ENCODE measurements at places on chromosomes 2 and 18. TPM values are rescaled to one million over a fixed set of nuclear protein-coding genes. Genes with fewer than 3 reads are reported as not detected.
A peak's percentile ranks its signal among the peaks of the same experiment; 100 is the strongest.

TBC1D8 gene
- 12.7 TPM for total RNA-seq

STON1 gene
- total RNA-seq = 35.0 TPM

GALNT14 gene
- total RNA-seq = 2.2 TPM

RNF152 gene
- total RNA-seq = 28.6 TPM

TUBA3E gene
- not detected for total RNA-seq

PCARE gene
- total RNA-seq = 0.22 TPM

MERTK gene
- total RNA-seq = 27.3 TPM

MFSD6 gene
- total RNA-seq = 10.9 TPM

MZT2A gene
- 106 TPM for total RNA-seq

UPP2 gene
- total RNA-seq = not detected

DNA sequence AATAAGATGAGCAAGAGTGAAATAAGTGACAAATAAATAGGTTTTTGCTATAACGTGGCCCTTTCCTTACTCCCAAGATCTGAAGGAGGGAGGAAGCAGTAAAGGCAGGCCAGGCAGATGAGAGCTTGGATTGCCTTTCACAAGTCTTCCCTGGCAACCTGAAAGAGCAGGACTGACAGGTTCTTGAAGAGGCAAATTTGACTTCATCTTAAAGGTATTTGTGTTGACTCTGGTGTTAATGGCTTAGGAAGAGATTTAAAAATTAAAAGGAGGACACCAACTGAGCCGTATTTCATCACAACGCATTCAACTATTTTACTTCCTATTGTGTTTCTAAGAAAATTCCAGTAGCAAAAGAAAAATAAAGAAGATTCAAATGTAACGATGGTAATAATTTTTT is 3.2 kb downstream of the STRN start:
- DNase-seq = no peak
- peaks cover 68% of the 10 kb centered on the region for H3K4me1 ChIP-seq
- H3K4me3 ChIP-seq = no peak overlapping the region
- no peaks in the 10 kb centered on the region for H3K27me3 ChIP-seq
- H3K36me3 ChIP-seq = peaks cover 4% of the 10 kb centered on the region
- peak overlapping the region; percentile 97 for H3K27ac ChIP-seq

DNA sequence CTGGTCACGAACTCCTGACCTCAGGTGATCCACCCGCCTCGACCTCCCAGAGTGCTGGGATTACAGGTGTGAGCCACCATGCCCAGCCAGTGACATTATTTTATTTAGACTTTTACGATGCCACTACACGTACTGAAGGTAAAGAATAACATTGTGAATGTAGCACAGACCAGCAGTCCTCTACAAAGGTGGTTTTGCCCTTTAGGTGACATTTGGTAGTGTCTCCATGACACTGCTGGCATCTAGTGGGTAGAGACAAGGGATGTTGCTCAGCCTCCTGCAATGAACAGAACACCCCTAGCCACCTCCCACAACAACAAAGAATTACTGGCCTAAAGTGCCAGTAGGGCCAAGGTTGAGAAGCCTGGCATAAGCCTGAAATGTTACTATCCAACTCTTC is 69.5 kb downstream of the MYOM1 start:
- peaks cover 20% of the 10 kb centered on the region for H3K4me1 ChIP-seq
- DNase-seq = no peak
- H3K27me3 ChIP-seq = no peaks in the 10 kb centered on the region

GRCh38 chr2:237744613-237745249 is 53.8 kb upstream of the RBM44 start:
- H3K36me3 ChIP-seq = peaks cover 12% of the 10 kb centered on the region
- peaks cover 13% of the 10 kb centered on the region for H3K4me1 ChIP-seq
- no peaks in the 10 kb centered on the region for H3K27me3 ChIP-seq
- DNase-seq = peak; percentile 94

GRCh38 chr2:179877601-179878364 is 16.4 kb upstream of the ZNF385B start:
- H3K36me3 ChIP-seq = no peaks in the 10 kb centered on the region
- H3K27me3 ChIP-seq = peaks cover 17% of the 10 kb centered on the region
- no peak for DNase-seq
- H3K4me1 ChIP-seq = no peaks in the 10 kb centered on the region

- DNase-seq = no peak
- H3K36me3 ChIP-seq = no peaks in the 10 kb centered on the region
- peaks cover 2% of the 10 kb centered on the region for H3K27me3 ChIP-seq
- H3K4me1 ChIP-seq = peaks cover 20% of the 10 kb centered on the region
These were observed 105.7 kb downstream of the MAP2 start for GRCh38 chr2:209529579-209529978.

- DNase-seq = no peak
- H3K27me3 ChIP-seq = no peaks in the 10 kb centered on the region
- H3K4me1 ChIP-seq = peaks cover 29% of the 10 kb centered on the region
- H3K27ac ChIP-seq = no peak overlapping the region
These were observed 36.0 kb downstream of the LONRF2 start for GRCh38 chr2:100286318-100286717.

GRCh38 chr2:191436368-191437055 is 191.3 kb downstream of the MYO1B start:
- H3K27ac ChIP-seq = no peak overlapping the region
- no peaks in the 10 kb centered on the region for H3K36me3 ChIP-seq
- H3K4me3 ChIP-seq = no peak overlapping the region
- no peak for DNase-seq
- peaks cover 1% of the 10 kb centered on the region for H3K4me1 ChIP-seq
- no peaks in the 10 kb centered on the region for H3K27me3 ChIP-seq

GRCh38 chr2:100568989-100569388 is 6.2 kb downstream of the PDCL3 start:
- peaks cover 31% of the 10 kb centered on the region for H3K36me3 ChIP-seq
- H3K4me3 ChIP-seq = no peak overlapping the region
- no peak for DNase-seq
- H3K27ac ChIP-seq = no peak overlapping the region
- H3K4me1 ChIP-seq = peaks cover 6% of the 10 kb centered on the region

- no peaks in the 10 kb centered on the region for H3K36me3 ChIP-seq
- H3K4me3 ChIP-seq = no peak overlapping the region
- H3K27ac ChIP-seq = no peak overlapping the region
- no peaks in the 10 kb centered on the region for H3K4me1 ChIP-seq
- DNase-seq = no peak
- no peaks in the 10 kb centered on the region for H3K27me3 ChIP-seq
These were observed 335.7 kb upstream of the UBE2E3 start for GRCh38 chr2:180644709-180645108.

GRCh38 chr2:219626540-219626939 is 890 bp upstream of the SLC4A3 start:
- peak overlapping the region; percentile 66 for H3K27ac ChIP-seq
- DNase-seq = no peak
- peaks cover 3% of the 10 kb centered on the region for H3K36me3 ChIP-seq

DNA sequence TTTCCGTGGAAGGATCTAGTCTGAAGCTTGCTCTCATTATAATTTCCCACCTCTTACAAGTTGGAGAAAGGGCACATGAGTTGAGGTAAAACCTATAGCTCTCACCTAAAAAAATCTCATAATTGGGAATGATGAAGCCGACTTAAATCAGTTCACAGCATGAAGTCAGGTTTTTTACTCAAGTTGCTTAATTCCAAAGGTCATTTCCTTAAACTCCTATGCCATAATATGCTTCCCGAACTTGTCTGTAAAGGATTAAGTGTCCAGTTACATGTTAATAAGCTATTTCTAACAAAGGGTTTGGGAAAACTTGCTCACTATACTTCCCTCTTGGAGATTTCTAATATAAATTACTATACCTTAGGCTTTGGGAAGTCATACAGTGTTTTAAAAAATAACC is 481.2 kb downstream of the NUP35 start:
- H3K36me3 ChIP-seq = no peaks in the 10 kb centered on the region
- H3K27me3 ChIP-seq = no peaks in the 10 kb centered on the region
- no peaks in the 10 kb centered on the region for H3K4me1 ChIP-seq
- H3K27ac ChIP-seq = no peak overlapping the region
- DNase-seq = no peak
- H3K4me3 ChIP-seq = no peak overlapping the region

DNA sequence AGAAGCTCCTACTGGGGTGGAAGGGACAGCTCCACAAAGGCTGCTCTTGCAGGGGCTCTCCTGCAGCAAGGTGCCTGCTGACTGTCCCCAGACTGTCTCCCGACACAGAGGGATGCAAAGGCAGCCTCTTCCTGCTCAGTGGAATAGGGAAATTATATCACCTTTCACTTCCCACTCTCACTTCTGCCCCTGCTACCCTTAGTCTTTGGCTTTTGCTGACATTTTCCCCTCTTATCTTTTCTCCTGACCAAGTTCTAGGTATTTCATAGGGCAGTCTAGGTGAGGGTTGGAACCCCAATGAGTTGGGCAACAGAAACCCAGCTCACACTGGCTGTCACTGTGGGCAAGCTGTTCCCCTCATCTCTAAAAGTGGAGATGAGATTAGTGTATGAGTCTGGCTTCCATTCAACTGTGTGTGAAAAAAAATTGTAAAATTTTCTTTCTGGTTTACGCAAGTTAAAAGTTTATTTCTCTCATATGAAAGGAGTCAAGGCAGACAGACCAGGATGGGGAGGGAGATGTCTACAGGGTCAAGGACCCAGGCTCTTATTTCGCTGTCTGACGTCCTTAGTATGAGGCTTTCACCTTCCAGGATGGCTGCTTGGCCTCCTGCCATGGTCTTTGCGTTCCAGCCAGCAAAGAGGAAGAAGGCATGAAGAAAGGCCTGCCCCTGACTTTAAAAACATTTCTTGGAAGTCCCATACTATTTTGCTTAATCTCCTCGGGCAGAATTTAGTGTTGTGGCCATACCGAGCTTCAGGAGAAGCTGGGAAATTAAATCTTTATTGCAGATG is 7.5 kb upstream of the MOCOS start:
- H3K4me1 ChIP-seq = peaks cover 15% of the 10 kb centered on the region
- no peak overlapping the region for H3K4me3 ChIP-seq
- peak; percentile 66 for DNase-seq
- peaks cover 9% of the 10 kb centered on the region for H3K36me3 ChIP-seq

- H3K36me3 ChIP-seq = peaks cover 5% of the 10 kb centered on the region
- DNase-seq = peak; percentile 54
- H3K4me1 ChIP-seq = peaks cover 25% of the 10 kb centered on the region
- peaks cover 1% of the 10 kb centered on the region for H3K27me3 ChIP-seq
- H3K4me3 ChIP-seq = peak overlapping the region; percentile 38
These were observed 35.5 kb upstream of the TTR start for GRCh38 chr18:31555971-31556747.

DNA sequence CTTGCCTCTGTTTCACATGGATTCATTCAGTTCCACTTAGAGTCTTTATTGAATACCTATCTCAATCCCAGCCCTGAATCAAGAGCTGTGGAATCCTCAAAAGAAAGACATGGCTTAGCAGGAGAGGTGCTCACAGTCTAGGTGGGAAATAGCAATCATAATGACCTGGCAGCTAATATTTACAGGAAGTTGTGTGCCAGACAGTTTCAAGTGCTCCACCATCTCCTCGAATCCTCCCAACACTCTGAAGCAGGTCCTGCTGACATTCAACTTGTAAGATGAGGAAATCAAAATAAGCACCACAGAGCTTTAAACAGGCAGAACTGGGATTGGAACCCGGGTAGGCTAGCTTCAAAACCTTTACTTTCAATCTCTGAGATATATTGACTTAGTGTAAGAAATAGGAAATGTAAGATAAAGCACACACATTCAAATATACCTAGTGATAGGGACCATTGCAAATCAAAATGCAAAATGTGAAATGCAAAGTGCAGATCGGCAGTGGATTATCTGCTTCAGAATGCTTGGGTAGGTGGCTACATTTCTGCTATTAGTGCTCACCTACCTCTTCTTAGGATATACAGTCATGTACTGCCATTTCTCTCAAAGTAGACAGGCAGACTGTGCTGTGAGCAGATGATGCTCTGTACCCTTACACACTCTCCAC is 182.0 kb downstream of the PRKCE start:
- no peak overlapping the region for H3K27ac ChIP-seq
- H3K36me3 ChIP-seq = peaks cover 17% of the 10 kb centered on the region
- peaks cover 5% of the 10 kb centered on the region for H3K27me3 ChIP-seq
- no peak for DNase-seq
- H3K4me1 ChIP-seq = no peaks in the 10 kb centered on the region

DNA sequence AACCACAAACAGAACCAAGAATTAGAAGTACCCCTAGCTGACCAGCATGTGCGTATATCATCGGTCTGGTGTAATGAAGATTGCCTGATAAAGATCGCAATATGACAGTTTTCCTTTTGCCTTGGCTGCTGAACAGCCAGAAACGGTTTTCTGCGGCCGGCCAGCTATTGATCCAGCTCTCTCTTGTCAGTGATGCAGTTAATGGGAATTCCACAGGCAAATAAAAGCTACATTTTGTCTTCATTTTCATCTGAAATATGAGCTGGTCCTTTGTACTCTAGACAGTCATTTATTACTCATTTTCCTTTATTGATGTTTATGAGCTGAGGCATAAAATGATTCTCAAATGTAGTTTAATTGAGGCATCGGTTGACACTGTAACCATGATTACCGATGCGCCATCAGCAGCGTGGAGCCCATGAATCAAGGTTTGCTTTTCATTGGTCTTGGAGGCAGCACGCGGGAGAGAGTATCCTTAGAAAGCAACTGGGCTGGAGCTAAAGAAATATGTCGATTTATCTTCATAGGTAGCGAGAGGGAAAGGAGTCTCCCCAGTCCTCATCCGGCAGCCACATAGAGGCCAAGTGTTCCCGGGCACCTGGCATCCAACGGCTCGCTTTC is 535.2 kb downstream of the GALR1 start:
- H3K27me3 ChIP-seq = peaks cover 2% of the 10 kb centered on the region
- H3K4me3 ChIP-seq = no peak overlapping the region
- H3K27ac ChIP-seq = no peak overlapping the region
- no peaks in the 10 kb centered on the region for H3K36me3 ChIP-seq
- no peak for DNase-seq

DNA sequence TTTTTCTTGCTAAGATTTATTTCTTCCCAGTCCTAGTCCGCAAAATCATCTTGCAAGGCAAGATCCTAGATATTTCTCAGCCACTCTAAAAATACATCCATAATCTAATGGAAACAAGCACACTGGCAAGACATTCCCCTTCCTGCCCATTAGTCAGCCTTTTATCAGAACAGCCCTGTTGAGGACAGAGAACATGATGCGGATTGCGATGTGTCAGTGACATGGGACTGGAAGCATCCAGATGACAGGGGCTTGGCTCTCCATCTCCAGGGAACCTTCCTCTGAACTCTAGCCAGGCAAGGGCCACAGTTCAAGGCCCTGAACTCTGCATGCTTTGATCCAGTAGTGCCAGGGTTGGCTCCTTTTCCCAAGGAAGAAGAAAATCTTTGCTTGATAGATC is 70.0 kb downstream of the VSNL1 start:
- no peaks in the 10 kb centered on the region for H3K36me3 ChIP-seq
- H3K27ac ChIP-seq = no peak overlapping the region
- peaks cover 4% of the 10 kb centered on the region for H3K4me1 ChIP-seq
- H3K4me3 ChIP-seq = no peak overlapping the region
- H3K27me3 ChIP-seq = no peaks in the 10 kb centered on the region
- no peak for DNase-seq

DNA sequence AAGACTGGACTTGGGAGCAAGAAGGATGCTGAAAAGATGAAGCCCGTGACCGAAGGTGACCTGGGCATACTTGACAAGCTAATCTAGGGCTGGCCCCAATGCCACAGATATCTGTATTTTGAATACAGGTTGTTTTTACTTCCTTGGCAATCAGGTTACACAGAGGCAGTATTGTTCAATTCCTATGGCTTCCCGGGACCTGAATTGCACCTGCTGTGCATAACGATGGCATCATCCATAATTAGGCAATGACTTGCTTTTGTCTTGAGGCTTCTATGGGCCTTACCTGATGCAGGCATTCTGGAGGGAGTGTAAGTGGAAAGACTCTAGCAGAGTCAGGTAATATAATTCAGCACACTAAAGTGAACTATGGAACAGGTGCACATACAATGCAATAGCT is 60.6 kb upstream of the CUL3 start:
- H3K27me3 ChIP-seq = peaks cover 6% of the 10 kb centered on the region
- H3K27ac ChIP-seq = no peak overlapping the region
- H3K4me1 ChIP-seq = peaks cover 5% of the 10 kb centered on the region
- H3K36me3 ChIP-seq = no peaks in the 10 kb centered on the region
- H3K4me3 ChIP-seq = no peak overlapping the region
- DNase-seq = no peak
